Fibroblast of mammary gland (primary cell): ENCODE measurements at places on chromosomes 1 and 21.
A peak's percentile ranks its signal among the peaks of the same experiment; 100 is the strongest.

DNA sequence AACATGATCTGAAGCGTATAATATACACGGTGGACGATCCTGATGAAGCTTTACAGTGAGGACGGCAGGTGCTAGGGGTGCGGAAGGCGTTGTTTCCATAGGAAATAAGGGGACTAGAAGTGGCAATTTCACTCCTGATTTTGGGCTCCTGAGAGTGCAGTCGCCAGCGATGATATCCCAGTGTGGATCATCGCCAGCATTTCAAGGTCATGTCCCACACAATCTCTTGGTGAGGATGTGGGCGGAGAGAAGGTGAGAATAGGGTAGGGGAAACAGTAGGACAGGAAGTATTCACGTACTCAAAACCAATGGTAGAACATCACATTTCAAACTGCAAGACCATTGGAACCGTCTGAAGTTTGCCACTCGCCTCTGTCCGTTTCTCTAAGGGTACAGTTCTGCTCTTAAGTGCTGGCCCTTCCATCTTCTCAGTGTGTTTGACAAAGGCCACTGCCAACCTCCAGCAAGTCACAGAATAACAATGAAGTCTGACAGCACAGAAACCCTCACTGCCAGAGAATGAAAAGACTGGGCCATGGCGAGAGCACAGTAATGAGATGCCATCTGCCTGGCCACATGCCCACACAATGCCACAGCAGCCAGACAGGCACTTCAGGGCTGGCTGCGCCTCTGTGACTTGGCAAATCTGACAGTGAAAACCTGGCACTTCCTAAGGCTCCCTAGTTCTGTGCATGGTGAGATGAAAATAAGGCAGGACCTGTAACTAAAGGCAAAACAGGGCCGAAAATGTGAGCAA, 27.9 kb downstream of the PCSK9 start:
- no peak for DNase-seq

DNA sequence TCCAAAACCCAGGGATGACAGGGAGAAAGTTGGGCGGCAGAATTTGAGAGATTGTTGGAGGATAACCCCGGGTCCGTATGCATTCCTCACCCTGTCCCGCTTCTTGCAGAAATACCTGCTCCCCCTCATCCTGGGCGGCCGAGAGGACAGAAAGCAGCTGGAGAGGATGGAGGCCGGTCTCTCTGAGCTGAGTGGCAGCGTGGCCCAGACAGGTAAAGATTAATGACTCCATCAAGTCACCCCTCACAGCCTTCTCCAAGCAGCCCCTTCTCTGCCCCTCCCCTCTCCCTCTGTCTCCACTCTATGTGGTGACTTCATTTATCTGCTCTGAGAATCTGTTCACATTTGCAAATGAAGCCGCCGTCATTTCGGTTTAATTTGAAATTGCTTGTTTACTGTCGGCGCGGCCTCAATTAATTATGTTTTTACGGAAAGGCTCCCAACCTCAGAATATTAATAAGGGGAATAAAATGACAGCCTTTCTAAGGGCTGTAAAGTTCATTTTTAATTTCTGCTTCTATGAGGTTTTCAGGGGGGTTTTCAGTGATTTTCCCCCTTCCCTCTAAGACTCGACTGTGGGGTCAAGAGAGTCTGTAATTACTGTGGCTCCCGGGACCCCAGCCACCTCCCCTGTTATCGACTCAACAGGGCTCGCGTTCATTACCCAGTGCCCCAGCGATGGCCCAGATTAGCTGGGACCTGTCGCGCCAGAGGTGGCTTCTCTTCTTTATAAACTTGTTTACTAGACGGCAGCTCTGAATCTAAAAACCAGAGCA, 148.3 kb downstream of the PEX14 start:
- DNase-seq: no peak

GRCh38 chr1:199221371-199222150, 582.7 kb downstream of the PTPRC start:
- no peak for DNase-seq

- no peak for DNase-seq
These were observed 738 bp upstream of the KCNA2 start for GRCh38 chr1:110606657-110607535.

DNA sequence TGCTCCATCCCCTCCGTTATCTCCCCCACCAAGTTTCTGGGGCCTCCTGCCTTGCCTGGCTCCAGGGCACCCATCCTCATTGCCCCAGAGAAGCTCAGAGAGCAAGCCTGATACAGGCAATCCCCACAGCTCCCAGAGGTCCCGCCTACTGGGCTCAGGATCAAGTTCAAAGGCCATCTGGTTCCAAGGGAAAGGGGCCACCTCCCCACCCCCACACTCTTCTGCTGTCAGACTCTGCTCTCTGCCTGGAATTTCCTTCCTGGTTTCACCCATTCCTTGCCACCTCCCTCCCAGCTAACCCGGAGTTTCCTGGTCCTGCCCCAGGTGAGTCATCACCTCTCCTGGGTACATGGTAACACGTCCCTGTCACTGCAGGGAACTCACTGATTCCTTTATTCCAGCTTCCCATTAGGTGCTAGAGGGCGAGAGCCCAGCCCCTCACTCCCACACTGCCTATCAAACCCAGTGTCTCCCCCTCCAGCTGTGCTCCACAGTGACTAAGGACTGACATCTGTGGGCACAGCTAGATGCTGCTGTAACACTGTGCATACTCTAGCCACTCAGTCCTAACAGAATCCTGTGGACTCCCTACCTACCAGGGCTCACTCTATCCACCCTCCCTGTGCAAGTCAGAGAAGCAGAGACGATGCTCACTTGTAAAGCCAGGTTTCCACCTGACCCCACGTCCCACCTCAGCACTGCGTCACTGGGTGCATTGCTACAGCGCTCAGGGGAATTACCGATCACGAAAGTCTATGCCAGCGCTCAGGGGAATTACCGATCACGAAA, 21.8 kb downstream of the RSPH1 start:
- DNase-seq: peak; percentile 11

GRCh38 chr1:110774398-110774797, 98.5 kb upstream of the CD53 start:
- no peak for DNase-seq

- DNase-seq: peak; percentile 62
These were observed 31.5 kb downstream of the LYST start for GRCh38 chr1:235835226-235835625.

- no peak for DNase-seq
These were observed 117.2 kb downstream of the PCP4 start for GRCh38 chr21:39984286-39984991.

- peak; percentile 100 for DNase-seq
These were observed 40.6 kb downstream of the OPTC start for GRCh38 chr1:203534526-203534925.

DNA sequence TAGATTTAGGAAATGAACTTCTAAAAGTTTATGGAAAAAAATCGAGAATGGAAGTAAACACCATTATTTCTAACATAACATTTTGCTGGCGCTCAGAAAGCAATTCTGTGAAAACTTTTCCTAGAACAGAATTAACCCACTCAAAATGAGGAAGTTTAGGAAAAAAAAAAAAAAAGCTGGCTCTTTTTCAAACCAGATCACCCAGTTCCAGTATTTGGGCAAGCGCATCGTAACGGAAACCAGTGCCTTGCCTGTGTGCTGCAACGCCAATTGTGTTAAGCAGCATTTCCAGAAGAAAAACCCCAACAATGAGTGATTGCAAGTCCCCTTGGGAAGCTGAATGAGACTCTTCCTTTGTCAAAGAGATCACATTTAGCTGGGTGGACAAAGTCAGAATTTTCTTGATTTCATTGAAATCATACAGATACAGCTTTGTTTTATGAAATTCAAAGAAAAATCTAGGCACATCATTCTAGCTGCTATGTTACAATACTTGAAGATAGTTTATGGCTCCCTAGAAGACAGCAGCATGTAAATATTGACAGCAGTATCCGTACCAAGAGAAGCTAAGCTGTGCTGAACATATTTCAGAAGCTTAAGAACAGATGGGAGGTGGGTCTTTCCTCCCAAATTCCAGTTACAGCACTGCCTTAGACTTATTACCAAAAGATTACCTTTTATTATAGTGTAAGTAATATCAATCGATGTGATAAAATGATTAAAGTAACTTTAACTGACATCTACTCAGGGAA, 113.4 kb downstream of the ERG start:
- DNase-seq: no peak

DNA sequence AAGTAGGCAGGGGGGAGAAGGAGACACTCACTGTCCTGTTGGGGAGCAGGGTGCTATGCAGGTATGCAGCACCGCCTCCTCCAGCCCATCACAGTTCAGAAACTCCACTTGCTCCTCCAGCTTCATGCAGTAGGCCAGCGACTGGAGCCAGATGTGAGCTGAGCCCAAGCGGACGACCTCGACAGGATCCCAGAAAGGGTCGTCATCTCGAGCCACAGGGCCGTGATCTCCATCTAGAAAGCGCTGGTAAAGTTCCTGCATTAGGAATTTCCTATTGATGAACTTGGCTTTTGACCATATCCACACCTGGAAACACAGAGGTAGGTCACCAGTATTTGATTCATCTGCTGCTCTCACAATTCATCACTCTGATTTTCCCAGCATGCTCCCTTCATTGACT, 56.1 kb downstream of the SCCPDH start:
- DNase-seq: no peak

DNA sequence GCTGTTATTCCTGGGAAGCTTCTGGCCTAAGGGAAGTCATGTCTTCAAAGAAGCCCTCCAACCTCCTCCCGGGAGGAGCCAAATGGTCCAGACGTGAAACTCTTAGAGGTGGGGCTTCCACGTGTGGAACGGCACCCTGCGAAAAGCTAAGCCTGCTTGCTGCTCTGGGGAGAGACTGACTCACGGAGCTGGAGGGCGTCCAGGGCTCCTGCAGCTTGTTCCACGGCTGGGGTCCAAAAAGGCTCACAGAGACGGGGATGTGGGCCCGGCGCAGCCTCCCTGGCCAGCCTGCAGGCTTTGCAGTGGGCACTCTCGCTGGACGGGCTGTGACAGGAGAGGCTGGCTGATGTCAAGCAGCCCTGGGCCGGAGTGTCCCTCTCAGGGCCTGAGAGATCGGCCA, 105.1 kb downstream of the COLGALT2 start:
- DNase-seq: peak; percentile 90

DNA sequence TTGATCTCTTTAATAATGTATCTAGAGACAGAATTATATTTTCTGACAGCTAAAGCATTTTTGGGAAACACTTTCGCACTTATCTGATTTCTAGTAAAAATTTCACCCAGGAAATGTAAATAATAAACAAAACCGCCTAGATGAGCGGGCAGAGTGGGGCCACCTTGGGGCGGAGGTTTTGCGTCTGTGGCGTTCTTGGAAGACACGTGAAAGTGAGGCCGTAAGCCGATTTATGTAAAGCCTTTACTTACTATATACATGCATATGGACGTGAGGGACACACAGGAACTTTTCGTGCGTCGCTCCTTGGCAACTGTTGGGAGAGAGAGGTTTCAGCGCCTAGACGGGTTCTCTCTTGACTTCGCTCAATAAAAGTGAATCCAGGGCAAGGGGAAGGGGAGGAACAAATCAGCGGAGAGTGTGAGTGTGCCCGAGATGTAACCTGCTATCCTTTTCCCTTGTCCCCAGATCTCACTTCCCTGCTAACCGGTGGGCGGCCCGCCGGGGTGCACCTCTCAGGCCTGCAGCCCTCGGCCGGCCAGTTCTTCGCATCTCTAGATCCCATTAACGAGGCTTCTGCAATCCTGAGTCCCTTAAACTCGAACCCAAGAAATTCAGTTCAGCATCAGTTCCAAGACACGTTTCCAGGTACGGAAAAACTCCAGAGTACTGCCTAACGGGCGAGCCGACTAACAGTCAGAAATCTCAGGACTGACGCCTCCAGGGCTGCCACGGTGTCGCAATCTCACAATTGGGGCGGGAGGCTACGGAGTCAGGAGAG, 1.7 kb downstream of the HLX start:
- DNase-seq: no peak

DNA sequence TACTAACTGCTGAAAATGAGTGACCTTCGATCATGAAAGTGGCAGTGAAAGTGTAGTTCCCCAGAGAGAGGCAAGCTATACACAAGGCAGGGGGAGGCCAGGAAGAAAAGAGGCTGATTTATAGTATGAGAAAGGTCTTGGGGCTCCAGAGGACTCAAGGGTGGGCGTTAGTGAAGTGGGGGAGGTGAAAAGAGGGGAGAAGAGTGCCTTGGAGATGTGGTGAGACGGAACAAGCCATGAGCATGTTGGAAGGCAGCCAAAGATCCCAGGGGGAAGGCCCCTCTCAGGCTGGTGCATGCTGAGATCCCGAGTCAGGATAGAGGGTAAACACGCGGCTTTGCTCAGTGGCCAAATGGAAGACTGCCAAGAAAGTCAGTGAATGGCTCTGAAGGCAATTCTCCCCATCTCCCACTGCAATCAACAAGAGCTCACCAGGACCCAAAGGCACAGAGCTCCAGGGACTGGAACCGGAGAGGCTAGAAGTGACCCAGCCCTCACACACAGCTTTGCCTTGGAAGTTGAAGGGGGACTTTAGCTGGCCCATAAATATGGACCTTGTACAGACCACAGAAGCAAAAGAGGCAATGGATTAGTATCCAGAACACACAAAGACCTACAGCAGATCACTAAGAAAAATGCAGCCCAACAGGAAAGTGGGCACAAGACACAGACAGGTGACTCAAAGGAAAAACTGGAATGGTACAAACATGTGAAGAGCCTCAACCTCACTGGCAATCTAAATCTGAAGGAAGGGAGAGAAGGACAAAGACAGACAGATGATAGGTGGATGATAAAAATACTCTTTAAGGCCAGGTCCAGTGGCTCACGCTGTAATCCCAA, 49.6 kb downstream of the HSF2BP start:
- peak; percentile 69 for DNase-seq

DNA sequence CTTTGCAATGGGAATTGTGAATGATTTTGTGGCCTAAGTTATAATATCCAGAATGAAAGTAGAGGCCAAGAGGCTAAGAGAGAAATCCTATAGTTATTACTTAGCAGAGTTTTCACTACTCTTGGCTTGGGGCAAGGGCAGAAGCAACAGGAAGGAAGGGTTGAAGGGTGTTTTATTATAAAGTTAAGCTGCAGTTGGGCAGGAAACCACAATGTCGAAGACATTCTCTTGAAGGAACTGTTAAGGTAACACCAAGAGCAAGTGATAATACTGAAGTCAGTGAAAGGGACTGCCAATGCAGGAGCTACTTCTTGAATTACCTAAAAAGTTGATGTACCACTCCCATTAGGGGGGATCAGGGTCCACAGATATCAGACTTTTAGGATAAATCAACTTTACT, 8.3 kb downstream of the XCL2 start:
- DNase-seq: no peak

- no peak for DNase-seq
These were observed 37.5 kb downstream of the SPTA1 start for GRCh38 chr1:158649052-158649451.
